ENCODE measurements at places on chromosomes 1 and 21.

GRCh38 chr1:37764888-37765441, at the start of gene EPHA10:
Gene EPHA10 (minus strand): TSS chr1:37765120. CDS start chr1:37765066, 54 bp downstream.
- no peak for DNase-seq

DNA sequence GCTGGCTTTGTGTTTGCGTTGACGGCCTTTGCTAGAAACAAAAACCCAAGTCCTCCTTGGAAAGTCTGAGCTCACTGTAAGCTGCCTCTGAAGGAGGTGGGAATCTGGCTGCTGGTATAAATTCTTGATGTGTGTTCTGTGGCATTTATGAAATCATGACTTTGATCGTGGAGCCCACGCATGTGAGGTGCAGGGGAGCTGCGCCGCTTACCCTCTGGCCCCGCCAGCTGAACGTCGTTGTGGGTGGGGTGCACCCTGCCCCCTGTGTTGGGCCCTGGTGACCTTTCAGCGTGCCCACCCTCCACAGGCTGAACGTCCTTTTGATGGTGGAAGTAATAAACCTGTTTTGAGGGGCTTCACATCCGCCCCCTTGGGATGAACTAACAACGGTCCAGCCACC, 21.2 kb upstream of the DIP2A start:
- DNase-seq, result peak; percentile 34

GRCh38 chr1:118987468-118988185, 516 bp downstream of the TBX15 start:
- no peak for DNase-seq

GRCh38 chr1:230282157-230282556, 144.0 kb downstream of the PGBD5 start:
- no peak for DNase-seq

DNA sequence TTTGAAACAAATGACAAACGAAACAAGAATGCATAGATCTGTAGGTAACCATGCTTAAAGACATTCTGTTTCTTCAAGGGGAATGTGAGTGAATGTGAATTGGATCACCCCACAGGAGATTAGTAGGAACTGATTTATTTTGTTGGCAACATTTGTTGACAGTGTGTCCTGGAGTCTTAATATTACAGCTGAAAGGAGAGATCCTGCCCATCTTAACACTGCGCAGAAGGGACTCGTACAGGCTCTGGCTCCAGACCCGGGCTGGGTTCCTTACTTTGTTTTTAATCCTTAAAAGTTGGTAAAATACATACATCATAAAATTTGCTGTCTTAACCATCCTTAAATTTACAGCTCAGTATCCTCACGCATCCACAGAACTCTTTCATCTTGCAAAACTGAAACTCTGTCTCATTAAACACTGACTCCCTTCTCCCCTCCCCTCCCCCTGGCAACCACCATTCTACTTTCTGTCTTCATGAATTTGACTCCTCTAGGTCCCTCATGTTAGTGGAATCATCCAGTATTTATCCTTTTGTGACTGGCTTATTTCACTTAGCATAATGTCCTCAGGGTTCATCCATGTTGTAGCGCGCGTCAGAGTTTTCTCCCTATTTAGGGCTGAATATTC, 74.1 kb downstream of the GALNT2 start:
- no peak for DNase-seq
